Progenitor cell of endocrine pancreas (in vitro differentiated cells): ENCODE measurements at places on chromosomes 5 and 9. TPM values are rescaled to one million over a fixed set of nuclear protein-coding genes. Genes with fewer than 3 reads are reported as not detected.

IFNA21 gene
- not detected in 2 replicates for total RNA-seq

THOC3 gene
- 76.3 and 77.1 TPM in 2 replicates for total RNA-seq

PCDHGA3 gene
- 0.80 and 0.81 TPM in 2 replicates for total RNA-seq

DNA sequence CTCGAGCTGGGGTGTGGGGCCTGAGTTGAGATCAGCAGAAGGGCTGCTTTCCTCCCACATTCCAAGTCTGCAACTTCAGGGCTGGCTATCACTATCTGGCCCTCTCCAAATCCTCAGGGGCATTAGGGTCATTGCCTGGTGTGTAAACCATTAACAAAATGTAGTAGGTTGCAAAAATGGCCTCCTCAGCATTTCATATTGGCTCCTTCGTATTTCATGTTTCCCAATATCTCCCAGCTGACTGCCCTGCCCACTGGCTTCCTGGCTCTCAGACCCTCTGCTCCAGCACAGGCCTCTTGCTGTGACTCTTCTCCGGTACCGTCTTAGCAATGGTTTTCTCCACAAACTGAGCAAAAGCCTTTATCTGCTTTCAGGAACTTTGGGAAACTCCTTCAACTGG is 113.8 kb downstream of the GADD45G start:
- peaks cover 17% of the 10 kb centered on the region for H3K27me3 ChIP-seq
- no peaks in the 10 kb centered on the region for H3K36me3 ChIP-seq

PCDHB9 gene
- total RNA-seq: 7.5 and 8.0 TPM in 2 replicates

MLANA gene
- total RNA-seq: not detected in 2 replicates

- no peak overlapping the region for H3K4me3 ChIP-seq
- no peak for DNase-seq
- H3K36me3 ChIP-seq: no peaks in the 10 kb centered on the region
- no peaks in the 10 kb centered on the region for H3K27me3 ChIP-seq
- no peak overlapping the region for H3K27ac ChIP-seq
Measured at GRCh38 chr5:65059681-65060598, 291.2 kb downstream of the CWC27 start.
